Common myeloid progenitor, CD34-positive (primary cell): ENCODE measurements at places on chromosomes 5 and 9.

DNA sequence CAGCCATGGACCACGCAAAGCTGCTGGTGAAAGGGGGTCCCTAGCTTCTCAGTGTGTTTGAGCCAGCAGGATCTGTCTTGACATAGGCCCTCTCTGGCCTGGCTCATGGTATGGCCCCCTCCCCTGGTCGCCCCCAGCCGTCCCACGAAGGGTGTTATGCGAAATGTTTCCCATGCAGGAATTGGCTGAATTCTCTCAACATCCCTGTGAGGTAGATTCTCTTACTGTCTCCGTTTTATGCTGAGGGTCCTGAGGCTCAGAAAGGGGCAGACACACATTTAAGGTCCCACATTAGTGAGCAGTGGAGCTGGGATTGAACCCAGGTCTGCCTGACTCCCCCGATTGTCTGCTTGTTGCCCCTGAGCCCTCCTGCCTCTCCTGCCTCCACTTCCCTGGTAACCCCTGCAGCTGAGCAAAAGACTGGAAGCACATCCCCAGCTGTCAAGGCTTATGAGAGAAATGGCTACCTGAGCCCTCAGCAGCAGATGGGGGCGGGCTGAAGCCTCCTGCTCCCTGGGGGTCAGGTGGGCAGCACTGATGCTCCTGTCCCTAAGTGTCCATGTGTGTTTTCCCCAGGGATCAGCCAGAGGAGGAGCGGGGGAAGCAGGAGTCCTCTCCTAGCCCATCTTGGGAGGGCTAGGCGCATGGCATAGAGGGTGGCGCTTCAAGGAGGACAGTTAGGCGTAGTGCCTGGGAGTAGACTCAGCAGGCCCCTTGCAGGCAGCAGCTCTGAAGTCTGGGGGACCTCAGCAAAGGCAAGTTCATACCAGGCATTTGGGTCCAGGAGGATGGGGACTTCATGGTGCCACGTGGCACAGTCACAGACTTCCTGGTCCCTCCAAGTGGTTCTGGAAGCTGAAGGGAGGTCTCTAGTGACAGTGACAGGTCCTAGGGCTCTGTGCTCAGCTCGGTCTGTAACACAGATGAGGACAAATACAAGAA is 49.0 kb upstream of the GARNL3 start:
- no peaks in the 10 kb centered on the region for H3K4me1 ChIP-seq
- peaks cover 5% of the 10 kb centered on the region for H3K27me3 ChIP-seq
- H3K36me3 ChIP-seq = no peaks in the 10 kb centered on the region
- H3K4me3 ChIP-seq = no peak overlapping the region
- no peak for DNase-seq

GRCh38 chr5:75052192-75053053 is at the start of gene GCNT4:
GCNT4 (minus strand) TSS chr5:75052558; CDS start chr5:75030037, 22,521 bp downstream.
- H3K27me3 ChIP-seq = no peaks in the 10 kb centered on the region
- peaks cover 51% of the 10 kb centered on the region for H3K4me1 ChIP-seq
- peak within 1 kb of the TSS; percentile 59 for H3K27ac ChIP-seq
- peak; percentile 72 for DNase-seq

DNA sequence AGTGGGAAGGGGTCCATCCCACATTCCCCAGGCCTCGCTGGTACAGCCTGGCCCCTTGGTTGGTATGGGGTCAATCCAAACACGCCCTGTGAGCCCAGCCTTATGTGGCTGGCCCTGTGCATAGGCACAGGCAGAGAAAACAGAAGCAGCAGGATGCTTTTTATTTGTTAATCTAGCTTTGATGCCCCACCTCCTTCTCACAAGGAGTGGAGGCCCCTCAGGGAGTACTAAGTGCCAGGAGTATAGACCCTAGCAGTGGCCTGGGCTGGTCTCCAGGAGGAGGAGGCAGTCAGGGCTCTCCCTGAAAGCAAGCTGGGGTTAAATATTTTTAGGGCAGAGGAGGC is 14.6 kb upstream of the TCF7 start:
- no peak overlapping the region for H3K27ac ChIP-seq
- no peaks in the 10 kb centered on the region for H3K4me1 ChIP-seq
- H3K27me3 ChIP-seq = no peaks in the 10 kb centered on the region

GRCh38 chr9:89412541-89412940 is 85.4 kb downstream of the SEMA4D start:
- no peak for DNase-seq
- peaks cover 10% of the 10 kb centered on the region for H3K36me3 ChIP-seq
- H3K27me3 ChIP-seq = no peaks in the 10 kb centered on the region
- no peak overlapping the region for H3K27ac ChIP-seq

- no peak for DNase-seq
- peaks cover 2% of the 10 kb centered on the region for H3K27me3 ChIP-seq
- H3K4me1 ChIP-seq = no peaks in the 10 kb centered on the region
- no peak overlapping the region for H3K27ac ChIP-seq
- no peaks in the 10 kb centered on the region for H3K36me3 ChIP-seq
- H3K4me3 ChIP-seq = no peak overlapping the region
These were observed 18.2 kb upstream of the DCP2 start for GRCh38 chr5:112958093-112959088.

GRCh38 chr9:137191245-137191644 is 2.8 kb downstream of the SSNA1 start:
- no peak for DNase-seq
- H3K27me3 ChIP-seq = no peaks in the 10 kb centered on the region
- peaks cover 14% of the 10 kb centered on the region for H3K36me3 ChIP-seq
- no peak overlapping the region for H3K27ac ChIP-seq

- H3K27me3 ChIP-seq = no peaks in the 10 kb centered on the region
- H3K4me1 ChIP-seq = no peaks in the 10 kb centered on the region
- no peak for DNase-seq
- no peak overlapping the region for H3K27ac ChIP-seq
- H3K4me3 ChIP-seq = no peak overlapping the region
- H3K36me3 ChIP-seq = no peaks in the 10 kb centered on the region
These were observed 228.0 kb upstream of the KIF2A start for GRCh38 chr5:62077823-62078550.

DNA sequence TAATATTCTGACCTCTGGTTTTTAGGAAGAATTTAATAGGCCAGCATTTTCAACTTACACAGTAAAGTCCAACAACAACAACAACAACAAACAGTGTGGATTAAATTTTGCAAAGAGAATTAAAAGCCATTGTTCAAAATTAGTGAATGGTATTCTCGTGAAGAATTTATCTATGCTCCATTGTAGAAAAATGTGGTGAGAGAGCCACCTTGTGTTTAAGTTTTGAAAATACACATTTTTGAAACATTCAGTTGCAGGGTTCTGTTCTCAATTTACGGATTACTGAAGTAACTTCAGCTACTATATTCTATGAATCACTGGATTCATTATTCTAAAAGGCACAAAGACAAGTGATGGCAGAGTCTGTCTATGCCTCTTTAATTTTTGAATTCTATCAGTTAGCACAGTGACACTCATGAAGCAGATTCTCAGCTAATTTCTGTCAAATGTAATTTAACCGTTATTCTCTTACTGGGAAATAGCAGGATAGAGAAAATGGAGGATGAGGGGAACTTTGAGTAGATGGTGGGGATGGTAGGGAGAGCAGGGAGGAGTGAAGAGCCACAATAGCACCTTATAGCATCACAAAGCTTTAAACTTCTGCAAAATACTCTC is 11.0 kb downstream of the CCDC152 start:
- H3K36me3 ChIP-seq = no peaks in the 10 kb centered on the region
- H3K27ac ChIP-seq = no peak overlapping the region
- DNase-seq = peak; percentile 34
- no peaks in the 10 kb centered on the region for H3K27me3 ChIP-seq

GRCh38 chr5:177594071-177594470 is 2.1 kb downstream of the TMED9 start:
- H3K36me3 ChIP-seq = peaks cover 35% of the 10 kb centered on the region
- no peak overlapping the region for H3K27ac ChIP-seq
- H3K4me1 ChIP-seq = peaks cover 9% of the 10 kb centered on the region
- peaks cover 11% of the 10 kb centered on the region for H3K27me3 ChIP-seq
- H3K4me3 ChIP-seq = no peak overlapping the region

DNA sequence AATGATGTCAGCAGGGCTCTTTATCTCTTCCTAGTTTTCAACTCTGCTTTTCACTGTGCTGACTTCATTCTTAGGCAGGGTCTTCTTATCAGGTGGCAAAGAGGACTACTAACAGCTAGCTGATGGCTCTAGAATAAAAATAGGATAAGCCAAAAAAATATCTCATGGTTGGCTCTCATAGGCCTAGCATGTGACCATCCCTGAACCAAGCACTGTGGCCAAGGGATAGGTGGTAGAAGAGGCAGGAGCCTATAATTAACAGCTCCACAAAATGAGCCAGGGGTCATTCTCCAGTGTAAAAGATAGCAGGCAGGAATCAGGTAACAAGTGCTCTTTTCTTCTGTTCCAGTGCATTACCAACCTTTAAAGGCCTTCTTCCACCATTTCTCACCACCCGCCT is 21.1 kb downstream of the ANKDD1B start:
- no peaks in the 10 kb centered on the region for H3K36me3 ChIP-seq
- H3K4me3 ChIP-seq = no peak overlapping the region
- H3K27me3 ChIP-seq = no peaks in the 10 kb centered on the region
- no peak for DNase-seq
- H3K27ac ChIP-seq = no peak overlapping the region

DNA sequence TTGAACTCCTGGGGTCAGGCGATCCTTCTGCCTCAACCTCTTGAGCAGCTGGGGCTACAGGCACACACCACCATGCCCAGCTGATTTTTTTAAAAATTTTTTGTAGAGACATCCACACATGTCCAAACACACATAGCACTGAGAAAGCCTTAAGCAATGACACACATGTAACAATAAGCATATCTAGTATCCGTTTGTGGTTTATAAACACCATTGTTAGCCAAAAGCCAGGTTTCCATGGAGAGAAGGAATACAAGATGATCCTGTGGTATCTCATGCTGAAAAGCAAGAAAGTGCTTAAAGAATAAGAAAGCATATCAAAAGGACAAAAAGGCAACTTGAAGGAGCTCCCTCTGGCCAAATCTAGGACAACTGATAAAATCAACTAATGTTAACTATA is 29.7 kb upstream of the SLC1A3 start:
- H3K4me3 ChIP-seq = no peak overlapping the region
- no peaks in the 10 kb centered on the region for H3K4me1 ChIP-seq
- no peaks in the 10 kb centered on the region for H3K36me3 ChIP-seq

GRCh38 chr5:61097465-61097864 is 64.8 kb downstream of the SMIM15 start:
- no peaks in the 10 kb centered on the region for H3K27me3 ChIP-seq
- peaks cover 12% of the 10 kb centered on the region for H3K4me1 ChIP-seq
- no peak overlapping the region for H3K27ac ChIP-seq
- no peak for DNase-seq
- H3K36me3 ChIP-seq = peaks cover 7% of the 10 kb centered on the region

- H3K4me1 ChIP-seq = no peaks in the 10 kb centered on the region
- no peak overlapping the region for H3K27ac ChIP-seq
- DNase-seq = no peak
- H3K27me3 ChIP-seq = no peaks in the 10 kb centered on the region
These were observed 25.4 kb upstream of the RNF20 start for GRCh38 chr9:101508211-101508610.

DNA sequence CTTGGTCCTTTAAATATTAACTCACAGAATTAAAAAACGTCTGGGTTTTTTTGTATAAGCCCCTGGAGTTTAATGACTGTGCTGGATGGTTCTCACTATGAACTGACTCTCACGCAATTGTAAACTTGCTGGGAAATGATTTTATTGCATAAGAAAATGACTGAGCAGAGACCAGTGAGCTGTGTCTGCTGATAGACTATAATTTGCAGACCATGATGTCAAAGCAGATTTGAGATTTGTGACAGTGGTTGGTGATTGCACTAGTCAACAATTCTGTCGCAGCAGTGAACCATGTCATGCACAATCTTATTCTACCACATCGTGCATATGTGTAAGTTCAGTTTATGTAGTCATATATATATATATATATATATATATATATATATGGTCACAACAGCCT is 85.7 kb upstream of the C9orf72 start:
- H3K27ac ChIP-seq = no peak overlapping the region
- no peak overlapping the region for H3K4me3 ChIP-seq
- H3K36me3 ChIP-seq = no peaks in the 10 kb centered on the region

GRCh38 chr5:173229382-173229959 is 5.5 kb downstream of the NKX2-5 start:
- no peaks in the 10 kb centered on the region for H3K4me1 ChIP-seq
- no peak overlapping the region for H3K4me3 ChIP-seq
- H3K36me3 ChIP-seq = no peaks in the 10 kb centered on the region
- H3K27me3 ChIP-seq = peaks cover 56% of the 10 kb centered on the region

DNA sequence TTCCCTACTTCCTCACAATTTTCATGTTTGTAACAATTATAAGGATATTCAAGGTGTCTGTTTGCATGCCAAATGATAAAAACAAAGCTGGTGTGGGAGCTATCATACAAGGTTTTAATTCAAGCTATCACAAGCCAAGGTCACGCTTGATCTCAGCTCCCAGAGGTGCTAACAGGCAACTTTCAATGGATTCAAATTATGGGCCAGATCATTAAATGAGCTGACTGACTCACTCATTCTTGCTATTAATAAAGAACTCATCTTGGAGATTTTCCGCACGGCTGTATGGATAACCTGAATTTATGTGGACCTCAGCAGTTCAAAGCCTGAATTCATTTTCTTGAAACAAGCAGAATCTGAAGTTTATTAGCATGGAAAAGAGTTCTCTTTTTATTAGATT is 267.3 kb upstream of the CDH6 start:
- H3K27ac ChIP-seq = no peak overlapping the region
- DNase-seq = no peak
- H3K36me3 ChIP-seq = no peaks in the 10 kb centered on the region
- H3K4me1 ChIP-seq = no peaks in the 10 kb centered on the region
- no peak overlapping the region for H3K4me3 ChIP-seq
- no peaks in the 10 kb centered on the region for H3K27me3 ChIP-seq

DNA sequence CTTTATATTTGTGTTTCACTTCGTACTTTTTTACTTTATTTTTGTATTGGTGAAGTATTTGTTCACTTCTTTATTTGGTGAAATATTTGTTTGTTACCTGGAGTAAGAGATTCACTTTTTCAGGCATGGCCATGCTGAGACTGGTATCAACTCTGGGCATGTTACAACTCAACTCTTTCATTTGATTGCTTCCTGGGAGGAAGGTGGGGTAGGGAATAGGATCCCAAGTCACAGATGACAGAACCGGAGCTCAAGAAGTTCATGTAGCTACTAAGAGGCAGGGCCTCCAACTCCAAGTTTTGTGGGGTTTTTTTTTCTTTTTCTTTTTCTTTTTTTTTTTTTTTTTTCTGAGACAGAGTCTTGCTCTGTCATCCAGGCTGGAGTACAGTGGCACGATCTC is 6.1 kb upstream of the ADGRD2 start:
- peaks cover 10% of the 10 kb centered on the region for H3K4me1 ChIP-seq
- H3K4me3 ChIP-seq = no peak overlapping the region
- DNase-seq = no peak
- H3K27me3 ChIP-seq = peaks cover 2% of the 10 kb centered on the region

GRCh38 chr5:23033864-23034263 is 180.7 kb upstream of the CDH12 start:
- H3K27ac ChIP-seq = no peak overlapping the region
- DNase-seq = no peak
- no peaks in the 10 kb centered on the region for H3K4me1 ChIP-seq
- no peaks in the 10 kb centered on the region for H3K36me3 ChIP-seq
- H3K4me3 ChIP-seq = no peak overlapping the region

GRCh38 chr9:132885720-132886333 is 7.1 kb downstream of the SPACA9 start:
- peak overlapping the region; percentile 55 for H3K27ac ChIP-seq
- peak; percentile 94 for DNase-seq
- peaks cover 43% of the 10 kb centered on the region for H3K4me1 ChIP-seq
- no peak overlapping the region for H3K4me3 ChIP-seq
- H3K27me3 ChIP-seq = no peaks in the 10 kb centered on the region
